ENCODE measurements at places on chromosomes 12 and 14. TPM values are rescaled to one million over a fixed set of nuclear protein-coding genes. Genes with fewer than 3 reads are reported as not detected.

Gene ERBB3
- total RNA-seq: 1.7 TPM

Gene SOCS4
- 26.9 TPM for total RNA-seq

Gene PMCH
- not detected for total RNA-seq

Gene STON2
- 0.29 TPM for total RNA-seq

Gene ALKBH2
- total RNA-seq: 12.5 TPM

Gene GLT8D2
- total RNA-seq: 0.22 TPM

Gene SBNO1
- total RNA-seq: 41.0 TPM

Gene SLC48A1
- total RNA-seq: 14.8 TPM
